ENCODE measurements at places on chromosomes 1 and 21.

DNA sequence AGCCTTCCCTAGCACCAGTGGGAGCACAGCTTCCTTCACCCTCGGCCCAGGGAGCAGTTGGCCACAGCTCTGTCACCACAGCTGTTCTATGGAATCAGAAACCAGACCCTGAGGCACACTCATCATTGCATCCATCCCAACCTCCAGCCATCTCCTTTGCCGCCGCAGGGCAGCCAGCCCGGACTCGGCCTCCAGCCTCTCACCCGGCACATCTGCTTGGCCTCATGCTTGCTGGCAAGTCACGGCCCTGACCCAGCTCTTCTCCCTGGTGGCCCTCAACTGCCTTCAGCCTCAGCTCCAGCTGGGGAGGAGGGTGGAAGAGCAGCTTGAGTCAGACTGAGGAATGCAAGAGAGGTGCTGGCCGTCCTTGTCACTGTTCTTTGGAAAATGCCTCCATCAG, 59.8 kb downstream of the TOR1AIP2 start:
- no peak for DNase-seq

GRCh38 chr1:241332037-241332409, 25.0 kb downstream of the RGS7 start:
- no peak for DNase-seq

GRCh38 chr1:181506563-181507353, 23.4 kb downstream of the CACNA1E start:
- DNase-seq = no peak

DNA sequence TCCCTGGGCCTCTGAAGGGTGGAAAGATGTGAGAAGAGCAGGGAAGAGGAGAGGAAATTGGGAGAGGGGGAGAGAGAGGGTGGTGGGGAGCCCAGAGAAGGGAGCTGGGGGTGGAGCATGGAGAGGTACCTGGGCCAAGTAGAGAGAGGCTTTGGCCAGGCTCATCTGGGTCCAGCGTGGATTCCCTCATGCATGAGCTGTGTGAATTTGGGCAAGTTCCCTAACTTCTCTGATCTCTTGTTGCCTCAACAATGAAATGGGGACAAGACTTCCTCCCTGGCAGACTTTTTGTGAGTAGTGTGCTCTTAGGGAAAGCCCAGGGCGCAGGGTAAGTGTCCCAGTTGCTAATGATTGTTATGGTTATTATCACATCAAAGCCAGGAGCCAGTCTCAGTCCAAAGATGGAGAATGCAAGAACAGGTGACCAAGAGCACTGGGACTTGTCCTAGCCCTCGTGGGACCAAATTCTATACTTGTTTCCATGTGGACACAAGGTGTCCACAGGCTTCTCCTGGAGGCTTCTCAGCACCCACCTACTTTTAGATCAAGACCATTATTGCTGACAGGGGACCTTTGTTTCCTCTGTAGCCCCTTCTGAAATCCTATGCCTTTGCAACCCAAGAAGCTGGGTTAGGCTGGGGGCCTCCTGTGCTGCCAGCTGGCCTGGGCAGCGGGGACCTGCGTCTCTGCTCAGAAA, 13.9 kb downstream of the IL6R start:
- no peak for DNase-seq

GRCh38 chr1:89322402-89322801, 41.5 kb upstream of the GBP6 start:
- DNase-seq = no peak

- DNase-seq = no peak
Observed at GRCh38 chr1:208044589-208045462, 133.9 kb upstream of the CD34 start.

GRCh38 chr21:26846036-26846931, 1.1 kb upstream of the ADAMTS1 start:
- no peak for DNase-seq

- DNase-seq = no peak
Observed at GRCh38 chr1:214604523-214604922, 1.5 kb downstream of the CENPF start.

DNA sequence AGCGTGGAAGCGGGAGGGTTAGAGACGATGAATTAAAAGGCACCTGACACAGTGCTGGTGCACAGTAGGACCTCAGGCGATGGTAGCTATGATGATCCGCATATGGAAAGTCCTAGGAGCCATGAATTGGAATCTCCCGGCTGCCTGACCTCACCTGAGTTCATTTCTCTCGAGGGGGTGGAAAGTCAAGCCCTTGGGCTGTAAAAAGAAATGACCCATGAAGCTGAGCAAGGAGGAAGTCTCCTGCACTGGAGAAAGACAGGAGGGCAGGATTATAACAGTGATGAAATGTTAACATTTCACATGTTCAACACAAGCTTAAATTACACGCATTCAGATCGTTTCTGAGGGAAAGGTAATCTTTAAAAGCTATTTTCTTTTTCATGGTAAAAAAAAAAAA, 481.2 kb downstream of the MATN1 start:
- DNase-seq = no peak

- no peak for DNase-seq
Observed at GRCh38 chr21:24737296-24737850, 869.9 kb downstream of the MRPL39 start.

- no peak for DNase-seq
Observed at GRCh38 chr1:172287208-172287607, 133.3 kb upstream of the C1orf105 start.

DNA sequence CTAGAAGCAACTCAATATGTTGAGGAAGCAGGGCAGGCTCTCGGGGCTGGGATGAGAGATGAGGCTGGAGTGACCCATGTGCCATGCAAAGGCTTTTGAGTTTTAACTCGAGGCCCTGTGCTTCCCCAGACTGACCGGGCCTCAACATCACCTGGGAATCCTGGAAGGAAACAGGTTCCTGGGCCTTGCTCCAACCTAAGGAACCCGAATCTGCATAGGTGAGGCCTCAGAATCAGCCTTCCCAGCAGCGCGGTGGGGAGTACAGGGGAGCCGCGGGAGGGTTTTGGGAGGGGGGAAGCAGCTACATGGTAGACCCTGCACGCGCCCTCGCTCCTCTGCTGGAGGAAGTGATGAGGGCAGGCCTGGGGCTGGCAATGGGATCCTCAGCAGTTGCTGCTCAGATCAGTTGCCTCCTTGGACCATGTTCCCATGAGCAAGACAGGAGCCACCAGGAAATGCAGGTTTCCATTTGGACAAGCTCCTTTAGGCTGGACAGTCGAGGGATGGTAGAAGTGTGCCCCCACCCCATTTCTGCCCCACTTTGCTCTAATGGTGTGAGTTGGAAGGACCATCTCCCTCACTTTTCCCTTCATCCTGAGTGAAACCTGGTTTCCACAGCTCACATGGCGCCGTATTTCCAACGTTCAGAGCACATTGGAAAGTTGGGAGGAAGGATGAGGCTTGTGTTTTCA, 4.5 kb upstream of the KIAA1614 start:
- DNase-seq = no peak

- DNase-seq = no peak
Observed at GRCh38 chr1:20711285-20712214, 6.3 kb downstream of the KIF17 start.

GRCh38 chr1:167270349-167271092, 49.8 kb downstream of the POU2F1 start:
- no peak for DNase-seq

All from CD4-positive, alpha-beta T cell treated with Interleukin-21 for 1 hour (primary cell).